ENCODE measurements at places on chromosomes 6 and 20.

- DNase-seq: no peak
Observed at GRCh38 chr6:6746333-6746969, 157.9 kb downstream of the LY86 start.

- DNase-seq: no peak
Observed at GRCh38 chr6:48027704-48028435, 83.1 kb downstream of the PTCHD4 start.

DNA sequence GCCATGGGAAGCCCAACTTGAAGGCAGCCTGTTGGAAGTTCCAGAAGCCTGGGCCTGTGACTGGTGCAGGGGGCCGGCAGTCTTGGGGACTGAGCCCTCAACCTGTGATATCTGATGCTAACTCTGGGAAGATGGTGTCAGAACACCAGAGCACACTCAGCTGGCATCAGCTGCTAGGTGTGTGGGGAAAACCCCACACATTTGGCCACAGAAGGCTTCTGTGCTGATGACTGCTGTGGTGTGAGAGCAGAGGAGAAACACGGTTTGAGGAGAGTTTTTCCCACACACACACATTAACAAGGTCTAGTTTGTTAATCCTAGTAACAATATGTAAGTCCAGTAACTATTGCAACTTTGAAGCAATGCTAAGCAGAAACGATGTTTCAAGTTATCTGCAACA, 78.0 kb downstream of the PSMB1 start:
- DNase-seq: no peak

DNA sequence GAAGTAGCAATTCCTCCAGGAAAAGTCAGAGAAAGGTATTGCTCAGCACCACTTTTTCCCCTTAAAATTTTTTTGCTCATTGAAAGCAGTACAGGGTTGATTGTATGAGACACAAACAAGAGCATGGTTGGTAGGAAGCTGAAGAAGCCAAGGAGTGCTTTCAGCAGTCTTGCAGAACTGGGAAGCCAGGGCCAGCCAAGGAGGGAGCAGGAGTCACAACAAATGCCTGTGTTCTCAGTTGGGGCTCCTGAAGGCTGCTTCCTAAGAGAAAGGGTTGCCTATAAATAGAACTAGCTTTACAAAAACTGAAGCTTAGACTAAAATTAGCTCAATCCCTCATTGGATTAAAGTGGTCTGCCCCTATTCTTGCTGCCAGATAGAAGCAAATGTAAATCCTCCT, 3.3 kb upstream of the THEMIS start:
- DNase-seq: no peak

Measured in A172 (cell line).